CD4-positive, alpha-beta T cell treated with Interferon alpha-2 for 1 hour (primary cell): ENCODE measurements at places on chromosomes 16 and 17.
A peak's percentile ranks its signal among the peaks of the same experiment; 100 is the strongest.

- DNase-seq = no peak
Measured at GRCh38 chr16:61813339-61813738, 222.9 kb downstream of the CDH8 start.

GRCh38 chr16:48441106-48441505, 55.9 kb upstream of the SIAH1 start:
- DNase-seq = no peak

GRCh38 chr17:83037084-83037873, 42.1 kb upstream of the METRNL start:
- no peak for DNase-seq

DNA sequence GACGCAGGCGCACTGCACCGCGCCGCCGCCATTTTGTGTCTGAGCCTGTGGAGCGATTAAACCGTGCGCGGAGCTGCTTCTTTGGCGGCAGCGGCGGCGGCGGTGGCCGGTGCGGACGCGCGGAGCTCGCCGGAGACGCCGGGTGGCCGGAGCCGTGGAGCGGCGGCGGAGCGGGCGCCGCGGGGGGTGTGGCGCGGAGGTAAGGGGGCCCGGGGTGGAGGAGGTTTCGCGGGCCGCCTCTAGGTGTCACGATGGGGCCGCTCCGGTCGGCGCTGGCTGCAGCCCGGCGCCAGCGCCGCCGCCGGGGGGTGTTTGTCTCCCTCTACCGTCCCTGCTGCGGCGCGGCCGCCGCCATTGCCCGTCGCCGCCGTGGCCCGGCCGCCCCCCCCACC, at the start of gene CTCF:
Gene CTCF (plus strand): TSS at position 1 of the 392 bp plus-strand sequence. CDS start 48,307 bp downstream, outside the sequence.
- peak; percentile 87 for DNase-seq

GRCh38 chr17:44084131-44084538, 13.6 kb downstream of the G6PC3 start:
- DNase-seq = no peak

GRCh38 chr16:81515281-81515680, 70.7 kb downstream of the CMIP start:
- DNase-seq = no peak

DNA sequence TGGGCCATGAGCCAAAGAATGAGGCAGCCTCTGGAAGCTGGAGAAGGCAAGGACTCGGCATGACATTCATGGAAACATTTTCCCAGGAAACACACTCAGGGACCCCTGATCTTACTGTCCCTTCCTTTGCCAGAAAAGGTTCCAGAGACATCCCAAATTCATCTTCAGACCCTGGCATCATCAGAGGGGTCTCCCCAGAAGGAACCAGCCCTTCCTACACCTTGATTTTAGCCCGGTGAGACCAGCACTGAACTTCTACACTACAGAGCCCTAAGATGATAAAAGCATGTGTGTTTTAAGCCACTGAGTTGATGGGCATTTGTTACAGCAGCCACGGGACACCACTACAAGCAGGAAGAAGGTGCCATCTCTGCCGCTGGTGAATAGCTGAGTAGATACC, 262.3 kb downstream of the C16orf95 start:
- DNase-seq = no peak

DNA sequence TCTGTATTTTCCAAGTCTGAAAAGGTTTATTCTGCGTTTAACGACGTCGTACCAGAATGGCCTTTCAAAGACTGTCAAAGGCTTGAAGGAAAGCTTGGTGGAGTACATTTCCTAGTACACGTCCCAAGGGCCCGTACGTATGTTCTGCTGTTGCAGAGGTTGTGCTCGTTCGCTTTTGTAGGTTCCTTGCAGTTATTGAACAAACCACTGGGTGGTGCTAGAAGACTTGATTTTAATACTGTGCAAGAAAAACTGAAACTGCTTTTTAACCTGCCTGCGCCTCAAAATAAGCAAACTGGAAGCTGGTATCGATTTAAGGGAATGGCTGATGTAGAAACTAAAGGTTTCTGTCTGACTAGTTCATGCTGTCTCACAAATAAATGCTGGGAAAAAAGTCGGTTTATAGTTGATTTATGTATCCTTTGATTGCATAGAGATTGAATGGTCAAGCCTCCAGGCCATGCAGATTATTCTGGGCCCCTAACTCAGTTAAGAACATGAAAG, 54.6 kb downstream of the USP10 start:
- peak; percentile 92 for DNase-seq

GRCh38 chr17:65261152-65261551, 124.0 kb downstream of the RGS9 start:
- DNase-seq = no peak

DNA sequence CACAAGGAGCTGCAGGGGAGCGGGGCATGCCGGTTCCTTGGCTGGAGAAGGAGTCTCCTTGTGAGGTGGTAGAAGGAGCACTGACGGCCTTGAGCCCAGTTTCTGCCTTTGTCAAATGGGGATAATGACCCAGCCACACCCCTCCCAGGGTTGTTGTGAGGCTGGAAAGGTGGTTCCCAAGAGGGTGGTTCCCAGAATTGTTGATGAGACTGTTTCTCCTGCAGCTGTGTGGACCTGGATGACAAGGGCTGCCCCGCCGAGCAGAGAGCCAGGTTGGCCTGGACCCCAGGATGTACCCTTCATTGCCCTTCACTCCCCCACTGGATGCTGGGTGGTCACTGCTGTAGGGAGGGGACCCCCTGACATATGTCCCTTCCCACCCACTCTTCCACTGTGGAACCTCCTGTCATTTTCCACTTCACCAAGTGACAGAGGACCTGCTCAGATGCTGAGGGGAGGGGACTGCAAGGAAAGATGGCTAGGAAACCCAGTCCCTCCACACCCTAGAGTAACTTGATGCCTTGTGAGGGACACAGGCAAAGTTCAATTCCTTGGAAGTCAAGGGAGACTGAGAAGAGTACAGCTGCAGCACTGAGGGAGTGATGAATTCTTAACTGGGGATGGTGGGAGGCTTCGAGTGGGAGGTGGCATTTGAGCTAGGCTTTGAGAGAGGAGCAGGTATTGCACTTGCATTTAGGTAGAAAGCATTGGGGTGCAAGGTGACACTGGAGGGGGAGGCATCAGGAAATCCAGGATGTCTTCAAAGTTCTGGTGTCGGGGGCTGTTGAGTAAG, 10.6 kb downstream of the MIEN1 start:
- no peak for DNase-seq

GRCh38 chr16:88784856-88785105, 239 bp downstream of the PIEZO1 start:
- no peak for DNase-seq

- no peak for DNase-seq
Measured at GRCh38 chr16:78729687-78730086, 630.2 kb downstream of the WWOX start.

GRCh38 chr17:34626121-34626681, 46.8 kb downstream of the TMEM132E start:
- no peak for DNase-seq

- no peak for DNase-seq
Measured at GRCh38 chr16:62038646-62039045, 2.4 kb upstream of the CDH8 start.

GRCh38 chr16:29315916-29316517, 90.5 kb downstream of the NPIPB11 start:
- DNase-seq = no peak

GRCh38 chr17:20922128-20922670, 120.6 kb downstream of the USP22 start:
- no peak for DNase-seq

- no peak for DNase-seq
Measured at GRCh38 chr16:84022644-84023043, 20.0 kb downstream of the SLC38A8 start.

DNA sequence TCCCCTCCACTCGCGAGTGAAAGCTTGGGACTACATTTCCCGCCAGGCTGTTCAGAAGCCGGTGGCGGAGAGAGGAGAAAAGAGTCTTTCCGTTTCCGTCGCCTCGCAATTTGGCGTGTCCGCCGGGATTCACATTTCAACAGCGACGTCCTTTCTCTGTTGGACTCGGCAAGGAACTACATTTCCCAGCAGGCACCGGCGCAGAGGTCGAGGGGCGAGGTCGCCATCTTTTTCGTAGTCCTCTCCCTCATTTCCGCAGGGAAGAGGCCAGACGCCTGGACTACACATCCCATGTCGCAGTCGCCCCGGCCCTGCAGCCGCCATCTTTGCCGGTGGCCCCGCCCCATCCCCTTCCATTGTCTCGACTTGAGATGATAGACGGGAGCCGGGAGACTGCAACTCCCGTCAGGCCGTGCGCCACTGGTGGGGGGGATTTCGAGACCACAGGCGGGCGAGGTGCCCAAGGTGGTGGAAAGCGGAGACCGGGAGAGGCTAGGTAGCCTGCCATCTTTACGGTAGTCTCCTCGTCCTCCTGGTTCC, 882 bp upstream of the FBXL19 start:
- DNase-seq = peak; percentile 100

GRCh38 chr17:35742496-35742895, 10.5 kb downstream of the GAS2L2 start:
- DNase-seq = no peak

GRCh38 chr16:11792410-11793241, 4.4 kb downstream of the ZC3H7A start:
- no peak for DNase-seq

- DNase-seq = peak; percentile 78
Measured at GRCh38 chr17:16991349-16992009, 19.6 kb upstream of the TNFRSF13B start.

- DNase-seq = no peak
Measured at GRCh38 chr17:17958982-17959381, 13.2 kb downstream of the TOM1L2 start.

- DNase-seq = no peak
Measured at GRCh38 chr16:84228256-84228838, 11.5 kb downstream of the KCNG4 start.

- no peak for DNase-seq
Measured at GRCh38 chr16:29977063-29977825, 3.6 kb downstream of the TAOK2 start.

- DNase-seq = no peak
Measured at GRCh38 chr16:577796-578195, 8.0 kb downstream of the PIGQ start.
